ENCODE measurements at places on chromosomes 16 and 17.

DNA sequence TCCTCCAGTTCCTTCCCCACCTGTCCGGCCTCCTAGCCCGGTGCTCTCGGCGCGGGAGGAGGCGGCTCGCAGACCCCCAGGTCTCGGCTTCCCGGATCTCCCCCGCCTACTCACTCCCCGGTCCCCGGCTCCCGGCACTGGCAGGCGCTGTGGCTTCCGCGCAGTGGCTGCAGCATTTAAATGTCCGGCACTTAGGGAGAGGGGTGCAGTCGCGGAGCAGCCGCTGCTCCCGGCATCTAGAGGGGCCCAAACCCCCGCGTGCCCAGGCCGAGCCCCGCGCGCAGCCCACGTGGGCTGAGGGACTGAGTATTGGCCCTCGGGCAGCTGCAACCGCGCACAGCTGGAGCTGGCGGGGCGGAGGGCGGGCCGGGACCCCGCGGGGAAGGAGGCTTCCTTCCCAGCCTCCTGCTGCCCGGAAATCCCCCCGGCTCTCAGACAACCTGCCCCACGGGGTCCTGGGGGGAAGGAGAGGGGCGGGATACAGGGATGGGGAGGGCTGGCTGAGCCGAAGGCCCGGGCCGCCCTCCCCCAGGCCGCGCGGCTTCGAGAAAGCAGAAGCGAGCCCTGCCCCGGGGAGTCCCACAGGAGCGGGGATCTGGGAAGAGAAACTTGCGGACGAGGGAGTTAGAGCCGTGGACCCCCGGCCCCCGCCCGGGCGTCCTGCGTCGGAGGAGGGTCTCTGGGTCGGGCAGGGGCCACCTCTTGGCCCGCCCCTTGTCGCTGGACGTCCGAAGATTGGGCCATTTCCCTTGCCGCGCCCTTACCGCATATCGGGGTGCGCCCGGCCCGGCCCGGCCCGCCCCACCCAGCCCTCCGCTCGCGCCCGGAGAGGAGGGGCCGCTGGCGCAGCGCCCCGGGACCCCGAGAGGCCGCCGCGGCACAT lies at the start of gene MMP25:
Gene MMP25 (plus strand): TSS at position 804 of the 883 bp plus-strand sequence. CDS start 357 bp downstream, outside the sequence.
- no peaks in the 10 kb centered on the region for H3K36me3 ChIP-seq
- DNase-seq, result no peak
- peak within 1 kb of the TSS; percentile 34 for H3K4me3 ChIP-seq
- no peak within 1 kb of the TSS for H3K27ac ChIP-seq
- H3K27me3 ChIP-seq, result peaks cover 35% of the 10 kb centered on the region

DNA sequence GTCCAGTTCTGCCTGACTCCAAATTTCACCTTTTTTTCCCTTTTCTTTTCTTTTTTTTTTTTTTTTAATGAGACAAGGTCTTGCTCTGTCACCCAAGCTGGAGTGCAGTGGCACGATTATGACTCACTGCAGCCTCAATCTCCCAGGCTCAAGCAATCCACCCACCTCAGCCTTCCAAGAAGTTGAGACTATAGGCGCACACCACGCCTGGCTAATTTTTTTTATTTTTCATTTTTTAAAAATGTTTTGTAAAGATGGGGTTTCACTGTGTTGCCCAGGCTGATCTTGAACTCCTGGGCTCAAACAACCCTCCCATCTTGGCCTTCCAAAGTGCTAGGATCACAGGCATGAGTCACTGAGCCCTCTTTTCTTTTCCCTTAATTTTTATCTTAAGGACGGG lies 33.4 kb upstream of the RBBP6 start:
- H3K36me3 ChIP-seq, result no peaks in the 10 kb centered on the region
- H3K27me3 ChIP-seq, result no peaks in the 10 kb centered on the region
- no peak overlapping the region for H3K27ac ChIP-seq
- no peaks in the 10 kb centered on the region for H3K4me1 ChIP-seq
- no peak overlapping the region for H3K4me3 ChIP-seq
- DNase-seq, result no peak

- H3K27ac ChIP-seq, result peak overlapping the region; percentile 31
- no peaks in the 10 kb centered on the region for H3K27me3 ChIP-seq
- DNase-seq, result no peak
- H3K4me1 ChIP-seq, result no peaks in the 10 kb centered on the region
- no peaks in the 10 kb centered on the region for H3K36me3 ChIP-seq
- no peak overlapping the region for H3K4me3 ChIP-seq
Observed at GRCh38 chr16:78647019-78647418, 547.6 kb downstream of the WWOX start.

- H3K27ac ChIP-seq, result no peak overlapping the region
- DNase-seq, result no peak
- no peaks in the 10 kb centered on the region for H3K36me3 ChIP-seq
- H3K4me1 ChIP-seq, result no peaks in the 10 kb centered on the region
- no peaks in the 10 kb centered on the region for H3K27me3 ChIP-seq
Observed at GRCh38 chr17:40520991-40521453, 19.6 kb upstream of the TNS4 start.

DNA sequence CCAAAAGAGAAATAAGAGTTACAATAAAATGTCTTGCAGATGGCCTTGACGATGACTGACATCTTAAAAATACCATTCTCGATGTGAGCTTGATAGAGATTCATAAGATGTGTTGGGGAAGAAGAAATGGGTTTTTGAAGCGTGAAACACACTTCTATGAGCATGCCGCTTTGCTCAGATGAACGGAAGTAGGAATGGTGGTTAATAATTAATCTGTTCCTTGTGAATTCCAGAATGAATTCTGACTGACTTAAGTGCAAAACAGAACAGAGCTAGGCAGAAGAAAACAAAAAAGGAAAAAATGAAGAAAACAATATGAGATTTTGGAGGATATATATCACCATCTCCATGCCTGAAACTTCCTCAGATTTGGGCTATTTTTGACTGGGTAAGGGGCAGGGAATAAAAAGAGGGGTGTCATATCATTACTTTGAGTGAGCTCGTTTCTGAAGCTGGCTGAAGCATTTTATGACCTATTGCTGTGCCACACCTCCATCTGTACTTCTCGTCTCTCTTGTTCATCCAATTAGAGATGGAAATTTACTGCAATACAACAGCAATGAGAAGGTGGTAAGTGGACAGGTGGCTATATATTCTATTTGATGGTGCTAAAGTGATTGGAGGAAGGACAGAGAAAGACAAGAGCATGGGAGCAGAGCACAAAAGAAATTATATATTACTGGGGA lies 1152.0 kb upstream of the CDH8 start:
- no peak for DNase-seq
- H3K4me1 ChIP-seq, result no peaks in the 10 kb centered on the region
- H3K4me3 ChIP-seq, result no peak overlapping the region
- H3K36me3 ChIP-seq, result no peaks in the 10 kb centered on the region

DNA sequence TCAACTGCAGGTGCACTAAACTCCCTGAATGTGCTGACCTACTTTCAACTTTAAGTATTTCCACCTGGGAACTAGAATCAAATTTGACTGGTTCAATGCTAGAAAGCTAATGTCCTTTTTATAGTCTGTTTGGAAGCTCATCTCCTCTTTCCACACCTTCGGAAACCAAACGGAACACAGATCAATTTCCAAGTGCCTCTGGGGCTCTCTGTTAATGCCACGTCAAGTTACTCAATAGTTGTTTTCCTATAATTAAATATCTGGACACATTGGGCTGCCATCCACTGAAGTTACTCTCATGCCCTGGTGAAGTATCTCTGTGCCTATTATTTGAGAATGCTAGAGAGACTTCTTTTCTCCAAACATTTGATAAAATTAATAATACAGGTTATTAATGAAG lies 29.7 kb downstream of the ABAT start:
- H3K27me3 ChIP-seq, result no peaks in the 10 kb centered on the region
- no peaks in the 10 kb centered on the region for H3K4me1 ChIP-seq
- no peak overlapping the region for H3K27ac ChIP-seq
- no peaks in the 10 kb centered on the region for H3K36me3 ChIP-seq

GRCh38 chr17:36034127-36034526 lies 16.4 kb upstream of the CCL23 start:
- no peaks in the 10 kb centered on the region for H3K4me1 ChIP-seq
- H3K36me3 ChIP-seq, result no peaks in the 10 kb centered on the region
- H3K27me3 ChIP-seq, result no peaks in the 10 kb centered on the region
- DNase-seq, result no peak

DNA sequence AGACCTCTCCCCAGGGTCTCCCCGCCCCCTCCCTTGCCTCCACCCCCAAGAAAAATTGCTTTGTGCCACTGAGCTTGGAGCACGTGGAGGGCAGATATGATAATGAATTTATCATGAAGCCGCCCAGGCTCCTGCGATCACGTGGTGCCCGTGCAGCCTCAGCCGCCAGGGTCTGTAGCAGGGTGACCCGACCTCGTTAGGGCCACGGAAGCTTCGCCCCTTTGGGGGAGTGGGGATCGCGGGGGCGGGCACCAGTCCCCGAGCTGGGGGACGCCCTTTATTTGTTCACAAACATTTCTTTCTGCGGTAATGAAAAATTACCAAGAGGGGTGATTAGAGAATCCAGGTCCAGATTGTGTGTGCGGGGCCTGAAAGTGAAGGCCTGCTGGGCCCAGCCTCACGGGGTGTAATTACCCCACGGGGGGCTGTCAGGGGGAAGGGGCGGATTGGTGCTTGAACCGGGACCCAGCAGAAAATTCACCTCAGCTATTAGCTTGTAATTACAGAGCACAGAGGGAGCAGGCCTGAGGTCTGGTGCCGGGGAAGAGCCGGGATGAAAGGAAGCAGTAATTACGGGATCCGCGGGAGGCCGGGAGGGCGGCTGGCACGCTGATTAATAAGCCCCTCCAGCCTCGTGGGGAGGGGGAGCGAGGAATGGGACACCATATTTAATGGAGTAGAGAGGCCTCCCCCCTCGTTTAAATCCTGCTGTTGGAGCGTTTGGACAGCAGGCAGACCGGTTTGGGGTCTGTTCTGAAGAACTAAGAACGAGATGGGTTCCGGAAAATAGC lies 13.3 kb downstream of the GSE1 start:
- no peaks in the 10 kb centered on the region for H3K36me3 ChIP-seq
- H3K4me1 ChIP-seq, result peaks cover 70% of the 10 kb centered on the region
- H3K27ac ChIP-seq, result peak overlapping the region; percentile 92
- H3K27me3 ChIP-seq, result no peaks in the 10 kb centered on the region
